Subcutaneous adipose tissue (tissue), 4 donors: ENCODE measurements at places on chromosomes 6 and 20. TPM values are rescaled to one million over a fixed set of nuclear protein-coding genes. Genes with fewer than 3 reads are reported as not detected.

The ENPP4 gene
- total RNA-seq, result 16.2 TPM

The MAK gene
- not detected for total RNA-seq

The KHDC1 gene
- 0.65 TPM for total RNA-seq

The TSPO2 gene
- not detected for total RNA-seq

The AGPAT4 gene
- total RNA-seq, result 6.8 TPM
